Prostate gland (tissue), 2 donors: ENCODE measurements at places on chromosomes 2 and 18. TPM values are rescaled to one million over a fixed set of nuclear protein-coding genes. Genes with fewer than 3 reads are reported as not detected.

Gene FNDC4
- 24.1 TPM for total RNA-seq

Gene ADCYAP1
- 2.2 TPM for total RNA-seq

Gene INPP5D
- 11.4 TPM for total RNA-seq

Gene RNF152
- 38.9 TPM for total RNA-seq

- no peaks in the 10 kb centered on the region for H3K36me3 ChIP-seq
- H3K4me3 ChIP-seq, result no peak overlapping the region
- no peak overlapping the region for H3K27ac ChIP-seq
- DNase-seq, result no peak
- H3K4me1 ChIP-seq, result no peaks in the 10 kb centered on the region
- no peaks in the 10 kb centered on the region for H3K27me3 ChIP-seq
Observed at GRCh38 chr2:148596018-148596417, 48.5 kb upstream of the EPC2 start.

DNA sequence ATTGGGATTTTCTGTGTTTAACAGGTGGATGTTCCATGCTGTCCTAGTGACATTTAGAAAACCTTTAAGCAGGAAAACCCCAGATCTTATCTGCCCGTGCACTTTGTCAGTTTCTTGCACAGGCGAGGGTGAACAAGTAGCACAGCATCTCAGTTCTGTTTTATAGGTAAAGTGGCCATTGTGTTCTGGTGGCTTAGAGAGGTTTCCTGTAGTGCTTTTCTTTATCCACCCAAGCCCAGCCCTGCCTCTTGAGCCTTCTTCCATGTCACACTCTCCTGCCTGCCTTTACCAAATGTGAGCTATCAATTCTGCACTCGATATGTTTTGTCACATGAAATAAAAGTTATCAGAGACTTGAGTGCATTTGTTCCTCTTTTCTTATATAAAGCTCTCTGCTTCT lies 135.3 kb upstream of the NOSTRIN start:
- no peaks in the 10 kb centered on the region for H3K4me1 ChIP-seq
- DNase-seq, result no peak
- H3K27me3 ChIP-seq, result no peaks in the 10 kb centered on the region
- H3K4me3 ChIP-seq, result no peak overlapping the region

DNA sequence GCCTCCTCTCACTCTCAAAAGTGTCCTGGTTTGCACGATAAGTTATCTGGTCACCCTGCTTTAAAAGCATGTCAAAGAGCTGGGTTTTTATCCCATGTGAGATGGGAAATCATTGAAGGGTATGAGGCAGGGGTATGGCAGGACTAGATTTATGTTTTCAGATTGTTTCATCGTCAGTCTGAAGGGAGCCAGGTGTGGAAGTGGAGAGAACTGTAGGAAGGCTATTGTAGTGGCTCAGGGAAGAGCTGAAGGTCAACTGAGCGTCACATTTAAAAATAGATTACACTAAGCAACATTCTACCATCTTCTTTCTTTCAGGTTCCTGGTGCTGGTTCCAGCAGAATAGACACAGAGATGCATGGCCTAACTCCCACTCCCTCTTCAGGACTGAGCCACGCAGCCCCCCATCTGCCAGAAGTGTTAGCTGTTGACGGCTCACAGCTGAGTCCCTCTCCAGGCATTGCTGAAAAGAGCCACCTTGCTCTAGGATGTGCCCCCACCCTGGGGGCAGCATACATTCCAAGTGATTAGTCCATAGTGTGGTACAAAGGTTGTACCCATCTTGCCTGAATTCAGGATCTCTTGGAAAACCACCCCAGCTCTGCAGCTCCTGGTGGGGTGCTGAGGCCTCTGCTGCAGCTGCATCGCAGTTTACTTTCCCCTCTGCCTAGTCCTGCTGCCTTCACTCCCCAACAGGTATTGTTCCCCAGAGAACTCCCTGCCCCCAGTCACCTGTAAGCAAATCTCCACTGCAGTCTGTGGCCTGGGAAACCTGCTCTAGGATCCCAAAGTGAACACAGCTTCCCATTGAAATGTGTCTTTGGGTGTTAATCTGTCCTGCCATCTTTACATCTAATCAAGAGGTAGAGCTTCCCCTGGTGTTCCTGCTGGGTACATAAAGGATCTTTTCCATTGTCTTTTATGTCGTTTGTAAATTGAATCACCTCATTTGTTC lies 79.5 kb upstream of the KLF7 start:
- H3K36me3 ChIP-seq, result no peaks in the 10 kb centered on the region
- H3K4me1 ChIP-seq, result no peaks in the 10 kb centered on the region
- no peak for DNase-seq
- H3K27me3 ChIP-seq, result no peaks in the 10 kb centered on the region
- no peak overlapping the region for H3K27ac ChIP-seq

- H3K4me1 ChIP-seq, result no peaks in the 10 kb centered on the region
- no peaks in the 10 kb centered on the region for H3K36me3 ChIP-seq
- DNase-seq, result no peak
- H3K27me3 ChIP-seq, result no peaks in the 10 kb centered on the region
- no peak overlapping the region for H3K27ac ChIP-seq
- no peak overlapping the region for H3K4me3 ChIP-seq
Observed at GRCh38 chr2:160411167-160411566, 82.4 kb downstream of the RBMS1 start.

DNA sequence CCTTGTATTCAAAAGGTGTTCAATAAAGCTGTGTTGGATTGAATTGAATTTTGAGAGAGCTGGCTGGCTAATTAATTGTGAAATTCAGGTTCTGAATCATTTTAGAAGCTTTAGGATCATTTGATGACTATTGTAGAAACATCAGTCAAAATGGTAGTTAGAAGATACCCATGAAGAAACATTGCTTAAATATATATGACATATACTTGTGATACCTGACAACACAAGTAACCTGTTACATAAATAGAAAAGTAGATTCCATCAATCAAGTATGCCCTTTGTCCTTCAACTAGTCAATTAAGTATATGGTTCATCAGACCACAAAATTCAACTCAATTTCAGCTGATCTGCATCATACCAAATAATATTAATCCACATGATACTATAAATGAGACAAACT lies 185.6 kb downstream of the PID1 start:
- no peaks in the 10 kb centered on the region for H3K27me3 ChIP-seq
- H3K4me3 ChIP-seq, result no peak overlapping the region
- H3K27ac ChIP-seq, result no peak overlapping the region
- H3K4me1 ChIP-seq, result no peaks in the 10 kb centered on the region
- H3K36me3 ChIP-seq, result no peaks in the 10 kb centered on the region

DNA sequence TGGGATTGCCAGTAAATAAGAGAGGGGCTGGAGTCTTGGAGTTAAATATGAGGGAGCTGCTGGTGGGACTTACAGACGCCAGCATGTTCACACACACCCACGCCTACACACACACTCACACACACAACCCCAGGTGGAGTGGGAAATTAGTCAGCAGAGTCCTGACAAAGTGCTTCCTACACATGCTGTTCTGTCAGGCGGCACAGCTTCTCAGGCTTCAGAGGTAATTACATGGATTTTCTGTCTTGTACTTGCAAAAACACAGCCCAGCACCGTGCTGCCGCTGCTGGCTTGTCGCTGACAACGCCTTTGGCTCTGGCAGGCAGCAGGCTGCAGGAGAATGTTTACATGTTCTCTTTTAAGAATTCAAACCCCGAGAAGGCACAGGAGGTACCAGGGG lies 1186.3 kb upstream of the CELF4 start:
- H3K4me3 ChIP-seq, result no peak overlapping the region
- DNase-seq, result peak; percentile 44
- H3K4me1 ChIP-seq, result no peaks in the 10 kb centered on the region
- H3K27ac ChIP-seq, result no peak overlapping the region
- H3K27me3 ChIP-seq, result no peaks in the 10 kb centered on the region
- H3K36me3 ChIP-seq, result no peaks in the 10 kb centered on the region

GRCh38 chr2:149528983-149529382 lies 58.6 kb downstream of the MMADHC start:
- H3K36me3 ChIP-seq, result no peaks in the 10 kb centered on the region
- H3K27me3 ChIP-seq, result no peaks in the 10 kb centered on the region
- no peaks in the 10 kb centered on the region for H3K4me1 ChIP-seq
- no peak for DNase-seq
- H3K27ac ChIP-seq, result no peak overlapping the region
- no peak overlapping the region for H3K4me3 ChIP-seq

DNA sequence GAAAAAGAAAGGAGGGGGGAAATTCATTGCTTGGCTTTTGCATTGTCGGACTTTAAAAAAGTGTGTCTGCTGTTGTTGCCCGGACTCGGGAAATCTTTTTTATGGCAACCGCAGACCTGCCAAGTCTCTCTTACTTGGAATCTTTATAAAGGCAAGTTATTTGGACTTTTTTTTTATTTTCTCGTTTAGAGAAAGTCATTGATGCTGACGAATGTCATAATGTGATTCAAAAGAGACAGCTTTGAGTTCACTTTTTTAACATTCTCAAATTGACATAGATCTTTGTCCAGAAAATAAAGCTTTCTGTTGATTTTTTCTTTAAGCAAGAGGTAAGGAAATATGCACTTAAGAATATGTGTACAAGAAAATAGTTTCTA lies 651 bp upstream of the ZNF521 start:
- no peaks in the 10 kb centered on the region for H3K27me3 ChIP-seq
- DNase-seq, result no peak
- no peak overlapping the region for H3K27ac ChIP-seq
- no peaks in the 10 kb centered on the region for H3K36me3 ChIP-seq
- H3K4me3 ChIP-seq, result peak overlapping the region; percentile 21

DNA sequence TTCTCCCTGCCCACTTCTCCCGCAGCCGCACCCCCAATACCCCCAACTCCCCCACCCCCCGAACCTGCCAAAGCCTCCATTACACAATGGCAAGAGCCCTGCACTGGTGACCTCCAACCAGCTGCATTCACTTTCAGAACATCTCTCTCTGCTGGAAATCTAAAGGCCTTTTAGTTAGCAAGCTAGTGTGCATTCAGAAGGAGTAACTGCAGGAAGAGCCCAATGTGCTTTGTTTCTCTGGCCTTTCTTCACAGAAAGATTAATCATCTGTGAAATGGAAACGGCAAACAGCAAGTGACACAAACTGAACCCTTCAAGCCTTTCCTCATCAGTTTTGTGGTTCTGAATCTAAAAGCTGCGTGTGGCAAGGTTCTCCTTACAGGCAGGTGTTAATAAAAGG lies 124.2 kb downstream of the OLA1 start:
- DNase-seq, result no peak
- no peaks in the 10 kb centered on the region for H3K4me1 ChIP-seq
- no peaks in the 10 kb centered on the region for H3K36me3 ChIP-seq

DNA sequence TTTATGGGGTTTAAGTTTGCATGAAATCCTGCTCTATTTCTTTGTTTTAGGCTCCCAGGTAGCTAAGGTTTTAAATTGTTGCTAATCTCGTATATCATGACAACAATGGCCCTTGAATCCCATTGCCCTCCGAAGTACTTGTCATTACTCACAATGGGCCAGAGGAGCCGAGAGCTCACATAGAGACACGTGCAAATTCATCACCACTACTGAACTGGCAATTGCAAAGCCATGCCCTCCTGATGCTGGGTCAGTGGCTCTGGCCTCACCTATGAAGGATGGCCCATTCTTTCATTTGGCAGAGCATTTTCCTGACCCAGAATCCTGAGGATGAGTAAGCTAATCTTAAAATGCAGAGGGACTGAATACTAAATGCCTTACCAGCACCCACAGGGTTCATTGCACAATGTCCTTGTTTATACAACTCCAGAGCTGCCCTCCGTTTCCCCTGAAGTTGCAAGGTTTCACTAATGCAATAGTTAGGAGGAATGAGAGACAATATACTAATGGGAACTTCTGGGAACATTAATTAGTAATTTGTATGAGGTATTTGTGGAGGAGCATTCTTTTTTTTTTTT lies 71.6 kb upstream of the GAREM1 start:
- no peaks in the 10 kb centered on the region for H3K27me3 ChIP-seq
- no peaks in the 10 kb centered on the region for H3K4me1 ChIP-seq
- no peak overlapping the region for H3K27ac ChIP-seq
- no peaks in the 10 kb centered on the region for H3K36me3 ChIP-seq

DNA sequence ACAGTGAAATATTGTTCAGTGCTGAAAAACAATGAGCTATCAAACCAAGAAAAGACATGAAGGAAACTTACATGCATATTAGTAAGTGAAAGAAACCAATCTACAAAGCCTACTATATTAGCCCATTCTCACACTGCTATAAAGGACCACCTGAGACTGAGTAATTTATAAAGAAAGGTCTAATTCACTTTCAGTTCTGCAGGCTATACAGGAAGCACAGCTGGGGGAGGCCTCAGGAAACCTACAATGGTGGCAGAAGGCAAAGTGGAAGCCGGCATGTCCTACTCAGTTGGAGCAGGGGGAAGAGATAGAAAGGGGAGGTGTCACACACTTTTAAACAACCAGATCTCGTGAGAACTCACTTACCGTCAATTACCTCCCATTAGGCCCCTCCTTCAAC lies 232.1 kb downstream of the TMX3 start:
- H3K36me3 ChIP-seq, result no peaks in the 10 kb centered on the region
- no peak overlapping the region for H3K4me3 ChIP-seq
- no peak for DNase-seq
- no peaks in the 10 kb centered on the region for H3K4me1 ChIP-seq
- H3K27ac ChIP-seq, result no peak overlapping the region

DNA sequence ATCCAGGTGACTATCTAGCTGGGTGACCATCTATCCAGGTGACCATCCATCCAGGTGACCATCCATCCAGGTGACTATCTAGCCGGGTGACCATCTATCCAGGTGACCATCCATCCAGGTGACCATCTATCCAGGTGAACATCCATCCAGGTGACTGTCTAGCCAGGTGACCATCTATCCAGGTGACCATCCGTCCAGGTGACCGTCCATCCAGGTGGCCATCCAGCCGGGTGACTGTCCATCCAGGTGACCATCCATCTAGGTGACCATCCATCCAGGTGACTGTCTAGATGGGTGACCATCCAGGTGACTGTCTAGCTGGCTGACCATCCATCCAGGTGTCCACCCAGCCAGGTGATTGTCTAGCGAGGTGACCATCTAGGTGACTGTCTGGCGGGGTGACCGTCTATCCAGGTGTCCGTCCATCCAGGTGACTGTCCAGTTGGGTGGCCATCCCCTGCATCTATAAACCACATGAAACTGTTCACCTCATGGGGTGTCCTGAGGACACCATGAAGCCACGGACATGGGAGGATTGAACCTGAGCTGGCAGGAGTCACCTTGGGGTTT lies 305.3 kb downstream of the NDUFA10 start:
- H3K4me1 ChIP-seq, result no peaks in the 10 kb centered on the region
- H3K36me3 ChIP-seq, result no peaks in the 10 kb centered on the region
- no peak for DNase-seq
- no peak overlapping the region for H3K27ac ChIP-seq
- no peak overlapping the region for H3K4me3 ChIP-seq

GRCh38 chr2:46032996-46033395 lies 264.2 kb upstream of the EPAS1 start:
- H3K27ac ChIP-seq, result peak overlapping the region; percentile 44
- peaks cover 17% of the 10 kb centered on the region for H3K4me1 ChIP-seq
- H3K36me3 ChIP-seq, result no peaks in the 10 kb centered on the region
- H3K4me3 ChIP-seq, result no peak overlapping the region
- no peak for DNase-seq
- H3K27me3 ChIP-seq, result no peaks in the 10 kb centered on the region
